ENCODE measurements at places on chromosomes 1 and 21.

DNA sequence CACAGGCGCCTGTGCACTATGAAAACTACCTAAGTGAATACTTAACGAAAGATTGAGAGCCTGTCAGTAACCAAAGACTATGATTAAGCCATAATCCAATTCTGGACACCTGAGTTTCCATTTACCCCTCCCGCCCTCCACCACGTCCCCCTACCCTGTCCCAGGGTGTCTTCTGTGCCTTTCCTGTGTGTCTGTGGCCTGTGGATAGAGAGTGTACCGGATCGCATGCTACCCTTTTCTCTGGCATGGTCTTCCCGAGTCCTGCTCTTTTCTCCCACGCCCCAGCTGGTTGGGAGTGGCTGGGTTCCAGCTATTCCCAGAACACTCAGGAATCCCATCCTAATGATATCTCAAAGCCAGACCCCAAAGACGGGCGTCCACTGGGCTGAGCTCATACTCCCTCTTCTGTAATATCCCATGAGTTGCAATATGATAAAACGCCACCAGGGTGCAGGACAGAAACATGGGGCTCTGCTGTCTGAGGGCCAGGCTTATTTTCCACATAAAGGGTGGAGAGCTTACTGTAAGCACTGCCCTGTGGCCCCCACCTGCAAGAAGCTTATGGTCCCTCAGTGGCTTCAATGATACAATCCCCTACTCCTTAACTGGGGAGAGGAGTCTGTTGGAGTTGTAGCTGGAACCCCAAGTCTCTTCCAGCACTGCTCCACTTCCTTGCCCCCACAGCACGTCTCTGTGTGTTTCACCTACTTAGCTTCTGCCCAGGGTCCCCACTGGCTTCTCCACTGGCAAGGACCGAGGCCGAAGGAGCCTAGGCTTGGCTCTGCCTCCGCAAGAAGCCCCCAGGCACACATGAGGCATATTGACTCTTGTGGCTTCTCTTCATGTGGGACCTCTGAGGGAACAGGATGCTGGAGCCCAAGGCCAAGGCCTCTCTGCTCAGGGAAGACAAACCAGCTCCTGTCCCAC lies 17.6 kb upstream of the ALX3 start:
- no peak for DNase-seq

DNA sequence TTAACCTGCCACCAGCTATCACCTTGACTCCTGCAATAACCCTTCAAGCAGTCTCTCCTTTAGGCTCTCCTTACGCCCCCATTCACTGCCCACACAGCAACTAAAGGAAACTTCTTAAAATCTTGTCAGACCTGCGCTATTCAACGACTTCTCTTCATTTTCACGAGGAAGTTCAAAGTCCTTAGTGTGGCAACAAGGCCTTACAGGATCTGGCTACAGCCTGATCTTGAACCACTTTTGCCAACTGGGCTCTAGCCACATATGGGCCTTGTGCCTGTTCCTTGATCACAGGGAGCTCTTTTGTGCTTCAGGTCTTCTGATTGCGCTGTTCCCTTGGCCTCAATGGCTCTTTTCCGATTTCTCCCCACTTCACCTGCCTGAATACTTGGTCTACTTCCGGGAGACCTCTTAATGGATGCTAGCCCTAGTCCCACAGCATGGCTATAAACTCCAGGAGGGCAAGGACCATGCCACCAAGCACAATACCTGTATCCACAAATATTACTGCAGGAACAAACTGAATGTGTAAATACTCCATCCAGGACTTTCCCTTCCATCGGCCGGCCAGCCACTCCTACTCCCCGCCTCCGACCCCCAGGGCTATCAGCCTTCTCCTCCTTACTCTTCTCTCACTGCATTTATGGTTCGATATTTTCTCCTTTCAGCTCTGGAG lies 2.3 kb upstream of the CTNNBIP1 start:
- no peak for DNase-seq

- DNase-seq: no peak
Observed at GRCh38 chr1:227424159-227424680, 105.9 kb upstream of the CDC42BPA start.

DNA sequence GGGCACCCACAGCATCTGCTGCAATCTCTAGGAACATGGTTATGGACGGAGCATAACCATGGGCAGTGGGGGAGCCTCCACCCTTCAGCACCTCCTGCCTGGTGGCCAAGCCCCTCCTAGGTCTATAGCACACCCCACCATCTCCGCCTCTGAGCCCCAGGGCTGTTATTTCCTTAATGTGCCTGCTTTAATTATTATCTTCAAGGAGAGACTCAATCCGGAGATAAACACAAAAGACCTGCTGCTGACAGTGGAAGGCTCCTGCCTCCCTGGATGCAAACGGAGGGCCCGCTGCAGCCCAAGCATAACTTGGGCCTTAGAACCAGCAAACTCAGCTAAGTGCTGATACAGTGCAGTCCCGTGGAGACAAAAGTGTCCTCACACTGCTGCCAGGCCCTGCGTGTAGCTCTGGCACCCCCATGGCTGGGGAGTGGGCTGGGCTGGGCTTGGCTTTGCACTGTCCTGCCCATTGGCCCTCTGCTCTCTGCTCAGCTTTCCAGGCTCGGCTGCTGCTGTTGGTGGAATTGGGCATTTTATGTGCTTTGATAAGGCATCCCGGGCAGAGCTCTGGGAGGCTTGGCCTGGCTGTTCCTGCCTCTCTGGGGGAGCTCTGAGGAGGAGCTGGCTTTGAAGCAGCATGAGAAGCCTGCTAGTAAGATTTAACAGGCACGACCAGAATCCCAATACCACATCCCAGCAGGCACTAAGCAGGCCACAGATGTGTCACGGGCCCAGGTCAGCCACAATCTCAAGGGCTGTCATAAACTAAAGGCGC lies 620.2 kb downstream of the PTPRU start:
- DNase-seq: no peak

- no peak for DNase-seq
Observed at GRCh38 chr1:12467570-12468286, 150.3 kb downstream of the DHRS3 start.

DNA sequence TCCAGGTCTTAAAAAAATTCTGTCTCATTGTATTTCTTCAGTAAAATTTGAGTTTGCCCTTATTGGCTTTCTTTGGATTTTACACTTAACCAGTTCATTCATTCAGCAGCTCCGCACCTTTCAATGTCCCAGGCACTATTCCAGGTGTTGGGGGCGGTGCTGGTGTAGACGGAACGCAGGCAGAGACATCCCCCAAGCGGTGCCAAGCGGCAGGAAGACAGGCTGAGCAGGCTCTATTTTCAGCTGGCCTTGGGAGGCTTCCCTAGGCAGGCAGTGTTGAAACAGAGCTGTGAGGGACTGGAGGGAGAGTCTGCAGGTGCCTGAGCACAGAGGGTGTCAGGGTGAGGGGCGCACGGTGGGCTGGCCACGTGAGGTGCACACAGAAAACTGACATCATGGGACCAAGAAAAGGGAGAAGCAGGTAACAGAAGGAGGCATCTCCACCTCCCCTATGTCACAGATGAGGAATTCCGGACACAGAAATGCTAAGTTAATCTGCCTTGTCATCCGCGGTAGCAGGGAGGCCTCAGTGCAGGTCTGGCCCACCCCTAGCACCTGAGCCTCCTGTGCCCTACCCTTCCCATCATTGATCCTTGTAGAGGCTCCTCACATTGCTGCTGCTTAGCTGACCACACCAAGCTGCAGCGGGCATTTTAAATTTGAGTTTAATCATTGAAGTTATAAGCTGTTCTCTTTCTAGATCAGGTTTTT lies 40.8 kb downstream of the SLC37A1 start:
- DNase-seq: no peak

DNA sequence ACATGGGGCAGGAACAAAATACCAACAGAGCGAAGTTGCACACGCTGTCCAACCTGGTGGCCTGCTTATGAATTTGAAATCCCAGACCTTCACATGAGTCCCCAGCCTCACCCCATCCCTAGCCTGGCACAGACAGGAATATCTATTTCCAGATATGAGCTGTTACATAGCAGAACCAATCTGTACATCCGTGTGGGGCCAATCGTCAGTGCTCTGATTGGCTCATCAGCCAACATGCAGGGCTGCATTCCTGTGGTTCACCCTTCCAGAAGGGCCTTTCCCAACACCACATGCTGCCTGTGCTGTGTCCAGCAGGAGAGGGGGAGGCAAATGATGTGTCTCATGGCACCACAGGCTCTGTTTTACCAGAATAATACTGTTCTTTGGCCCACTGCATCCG lies 31.3 kb downstream of the CCN1 start:
- no peak for DNase-seq

DNA sequence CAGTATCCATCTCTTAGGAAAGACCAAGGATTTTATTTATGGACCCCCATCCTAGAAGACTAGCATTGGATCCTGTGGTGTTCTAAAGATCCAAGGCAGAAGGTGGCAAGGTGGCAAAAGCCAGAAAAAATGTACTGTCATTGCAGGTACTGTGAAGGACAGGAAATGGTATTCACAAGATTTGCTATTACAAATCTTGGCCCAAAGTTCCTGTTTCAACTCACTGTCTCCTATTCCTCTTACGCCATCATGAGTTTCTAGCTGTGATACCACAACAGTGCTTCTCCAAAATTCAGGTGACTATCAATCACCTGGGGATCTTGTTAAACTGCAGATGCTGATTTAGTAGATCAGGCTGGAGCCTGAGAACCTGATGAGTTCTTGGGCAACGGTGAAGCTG lies 21.4 kb downstream of the ACP6 start:
- no peak for DNase-seq

DNA sequence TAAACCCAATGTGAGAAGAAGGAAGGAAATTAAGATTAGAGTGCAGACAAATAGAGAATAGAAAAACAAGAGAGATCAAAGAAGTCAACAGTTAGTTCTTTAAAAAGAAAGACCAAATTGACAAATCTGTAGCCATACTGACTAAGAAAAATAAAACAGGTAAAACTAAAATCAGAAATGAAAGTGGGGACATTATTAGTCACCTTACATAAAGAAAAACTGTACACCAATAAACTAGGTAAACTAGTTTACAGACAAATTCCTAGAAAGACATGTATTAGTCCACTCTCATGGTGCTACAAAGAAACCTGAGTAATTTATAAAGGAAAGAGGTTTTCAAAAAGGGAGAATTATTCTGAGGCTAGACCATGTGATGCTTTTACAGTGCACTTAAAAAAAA lies 22.3 kb downstream of the BLZF1 start:
- DNase-seq: no peak

DNA sequence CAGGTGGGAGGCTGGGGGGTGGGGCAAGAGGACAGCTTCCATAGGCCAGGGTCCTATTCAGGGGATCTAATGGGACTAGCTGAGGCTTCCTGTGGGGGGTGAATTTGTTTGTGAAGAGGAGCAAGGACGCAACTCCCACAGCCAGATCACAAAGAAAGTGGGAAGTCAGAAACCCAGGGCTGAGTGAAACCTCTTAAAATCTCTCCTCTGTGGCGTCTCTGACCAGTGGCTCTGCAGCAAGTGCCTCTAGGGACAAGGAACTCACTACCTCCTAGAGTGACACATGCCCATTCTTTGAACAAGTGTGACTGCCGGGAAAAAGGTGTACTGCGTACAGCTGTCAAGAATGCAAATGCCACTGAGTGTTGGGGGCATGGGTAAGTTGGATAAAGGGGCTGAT lies 187.9 kb downstream of the HIVEP3 start:
- DNase-seq: no peak

- no peak for DNase-seq
Observed at GRCh38 chr1:178575611-178576361, 62.9 kb downstream of the TEX35 start.

- no peak for DNase-seq
Observed at GRCh38 chr1:41875487-41875886, 43.2 kb downstream of the HIVEP3 start.

Measured in effector memory CD4-positive, alpha-beta T cell (primary cell).